ENCODE measurements at places on chromosomes 2 and 18.

GRCh38 chr18:49723648-49724180 is 89.6 kb downstream of the ACAA2 start:
- no peak for DNase-seq

DNA sequence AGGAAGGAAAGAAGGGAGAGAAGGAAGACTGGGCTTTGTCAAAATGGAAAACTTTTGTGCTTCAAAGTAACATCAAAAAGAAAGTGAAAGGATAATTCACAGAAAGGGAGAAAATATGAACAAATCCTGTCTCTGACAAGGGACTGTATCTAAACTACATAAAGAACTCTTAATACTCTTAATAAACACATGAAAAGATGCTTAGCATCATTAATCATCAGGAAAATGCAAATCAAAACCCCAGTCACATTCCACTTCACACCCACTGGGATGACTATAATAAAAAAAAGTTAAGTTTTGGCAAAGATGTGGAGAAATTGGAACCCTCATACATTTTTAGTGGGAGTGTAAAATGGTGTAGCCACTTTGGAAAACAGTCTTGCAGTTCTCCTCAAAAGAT is 11.8 kb upstream of the ZFP36L2 start:
- DNase-seq = no peak

DNA sequence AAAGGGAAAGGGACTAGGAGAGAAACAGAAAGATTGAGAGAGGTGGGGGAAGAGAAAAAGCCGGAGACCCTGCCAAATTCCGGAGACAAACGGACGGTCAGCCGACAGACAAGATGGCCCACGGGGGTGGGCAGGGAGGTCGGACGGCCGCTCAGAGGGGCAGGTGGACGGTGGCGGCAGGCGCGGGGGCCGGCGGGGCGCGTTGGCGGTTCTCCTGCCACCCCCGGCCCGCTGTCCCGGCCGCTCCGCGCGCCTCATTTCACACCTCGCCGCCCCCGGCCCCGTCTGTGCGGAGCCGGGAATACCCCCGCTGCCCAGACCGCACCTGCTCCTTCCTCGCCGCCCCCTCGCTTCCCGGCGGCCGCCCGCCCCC is 935 bp downstream of the SLC30A3 start:
- no peak for DNase-seq

GRCh38 chr2:190887089-190887488 is 6.5 kb downstream of the GLS start:
- no peak for DNase-seq

- no peak for DNase-seq
Measured at GRCh38 chr2:8094526-8094925, 587.3 kb upstream of the ID2 start.

DNA sequence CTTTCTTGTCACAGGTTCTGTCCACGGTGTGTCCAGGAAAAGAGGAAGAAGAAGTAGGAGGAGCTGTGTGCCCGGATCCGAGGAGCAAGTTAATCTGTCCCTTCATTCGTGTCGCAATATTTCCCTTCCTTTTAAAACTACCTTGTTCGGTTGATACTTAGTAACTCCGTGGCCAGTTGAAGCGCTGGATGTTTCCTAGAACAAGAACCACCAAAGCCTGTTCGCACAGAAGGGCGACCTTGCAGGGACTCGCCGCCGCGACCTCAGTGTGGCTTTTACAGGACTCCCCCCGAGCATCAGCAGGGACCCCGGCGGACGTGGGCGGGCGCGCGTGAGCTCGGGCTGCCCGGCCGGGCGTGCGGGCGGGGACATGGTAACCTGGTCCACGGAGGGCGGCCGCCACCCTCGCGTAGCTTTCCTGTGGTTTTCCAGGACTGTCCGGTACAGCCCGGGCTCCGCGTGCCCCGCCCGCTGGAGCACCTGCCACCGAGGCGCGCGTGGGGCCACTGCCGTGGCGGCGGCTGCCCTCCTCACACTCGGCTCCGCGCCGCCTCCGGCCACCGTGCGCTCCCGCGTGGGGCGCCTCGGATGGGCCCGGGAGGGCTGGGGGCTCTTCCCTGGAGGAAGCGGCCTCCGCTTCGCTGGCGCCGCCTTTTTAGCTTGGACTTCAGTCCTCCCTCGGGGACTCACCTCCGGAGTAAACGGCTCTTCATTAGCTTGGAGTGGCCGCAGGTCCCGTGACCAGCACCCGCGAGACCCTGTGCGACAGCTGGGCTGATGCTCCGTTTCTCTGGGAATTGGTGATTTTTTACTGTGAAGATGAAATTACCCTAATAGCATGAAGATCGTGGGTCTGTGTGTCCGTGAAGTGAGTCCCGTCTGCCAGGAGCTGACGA is 9.2 kb upstream of the D2HGDH start:
- DNase-seq = no peak

DNA sequence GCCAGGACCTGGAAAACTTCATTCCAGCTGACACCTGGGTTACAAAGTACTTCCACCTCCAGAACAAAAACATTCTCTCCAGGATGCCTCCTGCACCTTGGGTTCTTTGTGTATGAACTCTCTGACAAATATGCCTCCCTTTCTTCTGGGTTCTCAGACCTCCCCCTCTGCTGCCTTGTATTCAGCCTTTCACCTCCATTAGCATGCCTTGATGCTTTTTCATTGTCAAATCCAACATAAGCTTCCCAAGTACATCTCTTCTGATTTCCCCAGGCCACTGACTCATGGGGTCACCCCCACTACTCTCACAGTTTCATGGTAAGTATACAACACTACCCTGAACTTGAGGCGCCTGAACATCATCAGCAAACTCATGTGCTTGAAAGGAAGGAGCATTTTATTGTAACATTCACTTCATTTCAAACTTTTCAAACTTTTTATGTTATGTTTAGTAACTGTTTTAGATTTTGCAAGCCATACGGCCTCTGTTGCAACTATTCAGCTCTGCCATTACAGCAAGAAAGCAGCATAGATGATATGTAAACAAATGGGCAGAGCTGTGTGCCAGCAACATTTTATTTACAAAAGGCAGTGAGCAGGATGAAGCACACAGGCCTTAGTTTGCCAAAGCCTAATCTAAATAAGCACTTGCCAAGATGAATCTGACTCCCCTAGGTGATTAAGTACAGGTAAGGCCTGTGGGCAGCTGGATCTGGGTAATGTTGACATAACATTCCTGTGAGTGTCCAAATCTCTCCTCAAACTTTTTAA is 32.5 kb upstream of the MRPS9 start:
- no peak for DNase-seq

GRCh38 chr18:71021030-71021362 is 732.2 kb downstream of the SOCS6 start:
- no peak for DNase-seq

- no peak for DNase-seq
Measured at GRCh38 chr2:170965446-170966225, 36.6 kb downstream of the GORASP2 start.

GRCh38 chr2:37414470-37414949 is 70.1 kb downstream of the QPCT start:
- no peak for DNase-seq

DNA sequence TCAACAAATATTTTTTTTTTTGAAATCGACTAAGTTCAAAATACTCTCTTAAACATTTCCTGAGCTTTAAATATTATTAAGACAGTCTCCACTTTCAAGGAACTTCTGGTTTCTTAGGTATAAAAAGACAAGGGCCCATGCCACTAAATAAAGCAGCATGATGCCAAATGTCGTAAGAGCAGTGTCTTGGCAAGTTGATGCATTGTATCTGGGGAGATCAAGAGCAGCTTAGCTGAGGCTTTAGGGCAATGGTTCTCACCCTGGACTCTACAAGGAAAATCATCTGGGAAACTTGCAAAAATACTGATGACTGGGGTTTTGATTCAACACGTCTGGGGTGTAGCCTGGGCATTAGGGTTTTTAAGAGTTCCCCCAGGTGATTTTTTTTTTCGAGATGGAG is 41.3 kb downstream of the COL4A3 start:
- no peak for DNase-seq

GRCh38 chr2:73897934-73898333 is 5.1 kb downstream of the ACTG2 start:
- no peak for DNase-seq

- DNase-seq = no peak
Measured at GRCh38 chr2:105150231-105150630, 91.3 kb upstream of the GPR45 start.

Measured in substantia nigra (tissue), 51 donors.